Stimulated activated CD4-positive, alpha-beta T cell treated with anti-CD3 and anti-CD28 coated beads, TNF-alpha, amount 100 ng/mL, for 48 hours (primary cell): ENCODE measurements at places on chromosomes 4 and X.

DNA sequence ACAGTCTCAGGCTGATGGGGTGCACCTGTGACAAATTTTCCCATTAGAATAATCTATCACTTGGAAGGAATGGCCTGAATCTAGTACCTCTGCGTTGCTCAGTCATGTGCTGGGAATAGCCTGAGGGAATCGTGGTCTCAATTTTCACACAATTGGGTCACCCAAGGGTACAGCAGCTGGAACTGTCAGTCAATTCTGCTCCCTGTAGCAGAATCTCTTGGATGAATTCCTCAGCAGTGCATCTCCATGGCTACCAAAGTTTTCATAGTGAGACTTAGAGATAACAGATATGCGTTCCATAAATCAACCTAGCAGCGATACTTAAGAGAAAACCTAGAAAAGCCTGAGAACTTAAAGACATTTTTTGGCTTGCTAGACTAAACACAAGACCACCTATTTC, 288.7 kb upstream of the CTSO start:
- no peak for DNase-seq

- no peak for DNase-seq
These were observed 151.0 kb downstream of the NHS start for GRCh38 chrX:17525762-17526555.

DNA sequence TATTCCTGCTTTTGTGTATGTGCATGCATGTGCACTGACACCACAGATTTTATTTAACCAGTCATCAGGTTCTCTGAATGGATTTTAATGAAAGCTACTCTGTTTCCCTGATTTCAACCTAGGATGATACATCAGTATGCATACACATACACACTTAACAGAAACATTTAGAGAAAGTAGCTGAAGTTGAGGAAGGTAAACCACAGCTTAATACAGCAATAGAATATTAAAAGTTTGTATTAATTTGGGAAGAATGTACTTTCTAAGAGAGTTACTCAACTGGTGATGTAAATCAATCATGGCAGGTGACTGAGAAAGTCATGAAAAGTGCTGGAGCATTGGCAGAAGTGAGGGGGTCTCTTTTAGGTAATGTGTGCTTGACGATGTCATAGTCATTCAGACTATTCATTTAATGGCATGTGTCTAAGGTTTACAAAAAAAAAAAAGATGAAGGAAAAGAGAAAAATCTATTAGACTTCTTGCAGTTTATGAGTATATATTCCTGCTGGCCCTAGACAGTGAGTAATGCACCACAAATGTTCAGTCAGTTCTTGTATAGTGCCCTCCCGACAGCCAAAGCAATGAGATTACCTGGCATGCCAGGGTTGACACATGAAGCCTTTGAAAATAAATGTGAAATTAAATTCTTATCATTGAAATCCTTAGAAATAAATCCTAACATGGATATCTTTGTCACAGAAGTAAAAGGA, 187.6 kb downstream of the RAPGEF2 start:
- no peak for DNase-seq

DNA sequence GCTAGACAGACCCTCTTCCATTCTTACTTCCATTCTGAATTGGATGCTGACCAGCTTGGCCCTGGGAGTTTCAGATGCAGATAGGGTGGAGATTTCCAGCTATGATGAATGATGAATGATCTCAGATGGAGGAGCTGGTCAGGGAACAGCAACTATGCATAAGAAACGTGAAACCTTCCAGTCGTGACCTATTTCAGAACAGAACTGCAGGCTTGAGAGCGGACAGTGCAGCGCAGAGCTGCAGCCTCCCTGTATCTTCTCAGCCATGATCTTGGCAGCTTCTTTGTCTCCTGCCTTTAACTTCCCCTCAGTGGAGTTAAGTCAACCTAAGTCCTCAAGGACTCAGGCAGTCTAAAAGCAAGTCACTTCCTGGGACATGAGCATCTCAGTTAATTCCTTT, 43.3 kb upstream of the HAND2 start:
- DNase-seq: no peak

GRCh38 chr4:2599304-2599654, 62.8 kb downstream of the FAM193A start:
- DNase-seq: no peak

GRCh38 chrX:77749695-77750094, 36.3 kb downstream of the ATRX start:
- no peak for DNase-seq
